ENCODE measurements at places on chromosomes 3 and 15.

- no peak for DNase-seq
Observed at GRCh38 chr3:134054231-134054630, 24.5 kb upstream of the SLCO2A1 start.

GRCh38 chr3:127954640-127955039 is 39.6 kb downstream of the KBTBD12 start:
- DNase-seq: no peak

DNA sequence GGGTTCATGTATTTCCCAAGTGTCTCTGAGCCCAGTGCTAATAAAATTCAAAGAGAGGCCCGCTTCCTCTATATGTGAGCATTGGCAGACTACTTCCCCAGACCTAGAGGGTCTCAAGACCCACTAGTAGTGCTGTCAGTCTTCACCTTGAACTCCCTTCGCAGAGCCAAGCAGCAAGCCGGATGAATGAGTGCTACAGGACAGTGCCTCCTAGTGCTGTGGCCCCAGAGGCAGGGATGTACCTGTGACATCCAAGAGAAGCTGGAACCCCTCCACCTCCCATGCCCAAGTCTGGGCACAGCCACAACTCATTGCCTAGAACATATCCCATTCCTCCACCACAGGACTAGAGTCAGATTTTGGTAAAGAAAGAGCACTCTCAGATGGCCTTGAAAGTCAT is 37.2 kb upstream of the MASP1 start:
- DNase-seq: no peak

GRCh38 chr3:141477224-141477623 is 9.6 kb upstream of the RASA2 start:
- DNase-seq: no peak

GRCh38 chr3:58569287-58570001 is 7.7 kb downstream of the FAM107A start:
- no peak for DNase-seq

- DNase-seq: no peak
Observed at GRCh38 chr3:152835601-152836102, 721 bp downstream of the P2RY1 start.

GRCh38 chr3:105351821-105352220 is 14.9 kb upstream of the ALCAM start:
- DNase-seq: no peak

- no peak for DNase-seq
Observed at GRCh38 chr3:191263365-191263764, 64.3 kb downstream of the OSTN start.

- DNase-seq: no peak
Observed at GRCh38 chr3:5750874-5751640, 563.5 kb downstream of the EDEM1 start.

DNA sequence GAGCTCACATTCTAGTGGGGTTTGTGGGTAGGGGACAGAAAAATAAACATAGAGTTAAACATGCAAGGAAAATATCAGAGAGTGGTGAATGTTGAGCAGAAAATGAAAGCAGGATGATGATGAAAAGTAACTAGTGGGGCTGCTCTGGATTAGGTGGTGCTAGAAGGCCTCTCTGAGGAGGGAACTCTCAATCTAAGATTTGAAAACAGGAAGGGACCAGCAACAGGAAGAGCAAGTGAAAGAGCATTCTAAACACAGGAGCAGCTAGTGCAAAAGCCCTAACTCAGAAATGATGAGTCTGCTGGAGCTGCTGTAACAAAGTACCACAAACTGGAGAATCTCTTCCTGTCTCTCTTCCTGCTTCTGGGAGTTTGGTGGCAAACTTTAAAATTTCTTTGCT is 468.6 kb upstream of the AGTR1 start:
- no peak for DNase-seq

DNA sequence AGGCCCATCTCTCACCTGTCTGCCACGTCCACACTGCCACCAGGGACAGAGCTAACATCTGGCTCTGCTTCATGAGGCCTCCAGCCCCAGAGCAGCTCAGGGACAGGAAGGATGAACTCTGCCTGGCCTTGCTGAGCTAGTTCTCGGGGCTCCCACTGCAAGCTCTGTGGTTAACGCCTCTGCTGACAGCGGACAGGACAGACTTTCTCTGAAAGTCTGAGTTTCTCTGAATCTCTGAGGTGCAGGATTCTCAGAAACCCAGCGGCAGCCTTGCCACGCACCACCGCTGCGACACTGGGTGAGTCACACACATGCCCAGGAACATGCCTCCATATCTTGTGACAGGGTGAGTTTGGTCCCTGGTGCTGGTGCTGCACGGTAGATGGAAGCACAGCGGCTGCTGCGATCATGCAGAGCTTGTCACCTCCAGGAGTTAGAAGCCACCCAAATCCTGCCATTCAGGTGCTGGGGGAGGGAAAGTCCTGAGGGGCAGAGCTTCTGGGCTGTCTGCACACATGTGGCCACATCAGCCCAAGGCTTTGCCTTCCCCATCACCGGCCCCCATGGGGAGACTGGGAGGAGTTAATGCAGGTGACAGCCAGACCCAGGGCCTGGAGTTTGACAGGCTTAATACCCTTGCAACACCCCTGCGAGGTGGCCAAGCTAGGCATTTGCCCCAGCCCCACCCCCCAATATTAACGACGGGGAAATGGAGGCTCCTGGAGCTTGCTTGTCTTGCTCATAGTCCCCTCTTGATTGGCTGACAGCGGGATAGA is 267.0 kb downstream of the PLCL2 start:
- no peak for DNase-seq

DNA sequence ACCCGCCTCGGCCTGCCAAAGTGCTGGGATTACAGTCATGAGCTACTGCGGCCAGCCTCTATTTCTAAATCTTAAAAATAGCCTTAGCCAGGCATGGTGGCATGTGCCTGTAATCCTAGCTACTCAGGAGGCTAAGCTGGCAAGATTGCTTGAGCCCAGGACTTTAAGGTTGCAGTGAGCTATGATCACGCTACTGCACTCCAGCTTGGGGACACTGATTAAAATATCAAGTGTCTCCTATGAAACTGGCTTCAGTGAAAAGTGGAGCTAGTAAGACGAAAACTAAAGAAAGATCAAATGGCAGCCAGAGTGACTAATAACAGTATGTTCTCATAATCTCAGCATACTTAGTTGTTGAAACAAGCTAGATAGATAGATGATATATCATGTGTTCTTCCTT is 112.5 kb downstream of the STT3B start:
- DNase-seq: no peak

DNA sequence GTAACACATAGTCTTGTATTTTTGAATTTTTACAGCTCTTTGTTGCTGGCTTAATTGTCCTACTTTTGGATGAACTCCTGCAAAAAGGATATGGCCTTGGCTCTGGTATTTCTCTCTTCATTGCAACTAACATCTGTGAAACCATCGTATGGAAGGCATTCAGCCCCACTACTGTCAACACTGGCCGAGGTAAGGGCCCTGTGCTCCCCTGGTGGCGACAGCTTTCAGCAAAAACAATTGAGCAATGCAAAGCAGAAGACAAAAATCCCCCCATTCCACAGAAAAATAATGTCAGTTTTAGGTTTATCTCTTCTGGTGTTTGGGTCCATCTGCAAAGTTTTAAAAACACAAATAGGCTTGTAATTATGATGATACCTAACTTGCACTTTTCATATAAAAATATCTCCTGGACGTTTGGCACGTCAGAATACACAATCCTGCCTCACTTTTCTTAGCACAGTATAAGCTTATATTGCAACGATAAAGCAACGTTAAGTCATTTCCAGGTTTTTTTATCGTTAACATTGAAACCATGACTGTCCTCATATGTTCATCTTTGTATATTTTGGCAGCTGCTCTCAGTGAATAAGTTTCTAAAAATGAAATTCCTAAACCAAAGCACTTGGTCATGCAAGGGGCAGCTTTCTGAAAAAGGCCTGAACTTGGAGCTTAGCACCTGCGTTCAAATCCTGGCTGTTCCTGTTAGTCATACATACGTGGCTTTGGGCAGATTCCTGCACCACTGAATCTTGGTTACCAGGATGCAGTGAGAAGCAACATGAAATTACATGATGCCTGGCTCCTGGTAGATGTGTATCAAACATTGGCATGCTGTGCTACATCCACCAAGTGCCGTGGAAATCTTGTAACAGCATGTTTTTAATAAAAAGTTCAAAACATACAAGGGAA is 8.5 kb downstream of the SEC61A1 start:
- no peak for DNase-seq

GRCh38 chr3:27174530-27174929 is 194.7 kb downstream of the NEK10 start:
- DNase-seq: no peak

DNA sequence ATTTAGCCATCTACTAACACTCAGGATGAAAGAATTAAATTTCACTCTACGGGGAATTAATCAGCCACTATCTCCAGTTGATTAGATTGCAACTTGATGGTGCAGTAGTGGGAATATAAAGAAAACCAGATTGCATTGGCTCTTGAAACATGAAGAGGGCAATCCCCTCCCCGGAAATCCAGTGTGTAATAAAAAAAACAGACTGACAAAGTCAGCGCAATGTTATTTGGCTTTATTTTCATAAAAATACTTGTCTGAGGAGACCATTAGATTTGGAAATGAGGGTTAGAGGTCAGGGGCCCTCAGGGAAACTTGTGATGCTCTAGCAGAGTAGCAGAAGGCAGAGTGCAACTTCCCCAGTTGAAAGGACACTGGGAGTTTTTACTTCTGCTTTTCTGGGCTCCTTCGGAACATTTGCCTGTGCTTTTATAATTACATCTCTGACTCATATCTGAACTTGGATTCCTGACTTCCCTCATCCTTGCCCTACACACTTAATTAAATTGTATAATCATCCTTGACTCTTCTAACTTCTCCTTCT is 326.8 kb downstream of the TUSC7 start:
- no peak for DNase-seq

- no peak for DNase-seq
Observed at GRCh38 chr15:96166223-96167200, 164.0 kb upstream of the NR2F2 start.

DNA sequence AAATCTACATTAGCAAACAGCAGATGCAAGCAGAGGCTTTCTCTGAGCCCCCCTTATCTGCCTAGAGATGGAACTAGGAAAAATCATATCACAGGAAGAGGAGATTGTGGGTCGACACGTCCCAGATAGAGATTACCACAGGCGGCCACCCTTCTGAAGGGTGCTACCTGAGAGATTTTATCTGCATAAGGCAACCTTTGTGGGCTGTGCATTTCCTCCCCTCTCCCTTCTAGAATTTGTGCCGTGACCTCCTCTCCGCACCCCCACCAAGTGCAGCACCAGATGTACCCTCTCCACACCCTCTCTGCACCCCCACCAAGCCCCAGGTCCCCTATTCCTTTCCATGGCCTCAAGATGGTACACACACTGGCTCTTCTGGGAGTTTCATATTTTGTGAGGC is 27.4 kb downstream of the METTL6 start:
- DNase-seq: no peak

DNA sequence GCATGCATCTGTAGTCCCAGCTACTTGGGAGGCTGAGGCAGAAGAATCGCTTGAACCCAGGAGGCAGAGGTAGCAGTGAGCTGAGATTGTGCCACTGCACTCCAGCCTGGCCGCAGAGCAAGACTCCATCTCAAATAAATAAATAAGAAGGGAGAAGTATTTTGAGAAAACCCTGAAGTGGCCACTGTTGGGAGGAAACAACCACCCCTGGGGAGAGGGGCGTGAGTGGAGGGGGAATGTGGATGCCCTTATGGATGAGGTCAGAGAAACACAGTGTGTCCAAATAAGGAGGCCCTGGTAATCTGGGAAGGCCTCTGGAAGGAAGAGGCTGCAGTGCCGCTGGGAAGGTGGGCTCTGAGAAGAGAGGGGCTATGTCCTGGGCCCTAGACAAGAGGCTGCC is 4.2 kb upstream of the CPLX3 start:
- DNase-seq: no peak

DNA sequence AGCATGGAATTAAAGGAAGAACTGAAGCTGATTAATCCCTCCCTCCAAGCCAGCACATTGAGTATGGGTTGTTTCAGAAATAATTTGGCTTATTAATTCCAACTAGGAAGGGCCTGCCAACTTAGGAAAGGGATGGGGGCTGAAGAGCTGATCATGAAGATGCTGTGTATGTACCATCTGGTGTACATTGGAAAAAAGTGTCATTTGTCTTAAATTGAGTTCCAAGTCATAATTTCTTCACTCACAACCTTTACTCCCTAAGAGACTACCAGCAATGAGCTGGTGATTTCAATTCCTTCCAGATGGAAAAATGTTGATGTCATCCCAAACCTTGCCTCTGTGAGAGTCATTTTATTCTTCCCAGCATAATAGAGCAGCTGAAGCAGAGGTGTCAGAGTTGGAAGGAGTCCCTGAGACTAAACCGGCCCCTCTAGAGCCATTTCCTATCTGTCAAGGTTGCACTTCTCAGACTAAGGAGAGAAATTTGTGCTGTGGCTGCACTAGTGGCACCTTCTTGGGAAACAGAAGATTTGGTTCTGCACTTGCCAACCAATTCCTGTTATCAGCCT is 79.4 kb downstream of the GTPBP8 start:
- DNase-seq: no peak

- no peak for DNase-seq
Observed at GRCh38 chr3:171315101-171315500, 145.1 kb downstream of the TNIK start.

DNA sequence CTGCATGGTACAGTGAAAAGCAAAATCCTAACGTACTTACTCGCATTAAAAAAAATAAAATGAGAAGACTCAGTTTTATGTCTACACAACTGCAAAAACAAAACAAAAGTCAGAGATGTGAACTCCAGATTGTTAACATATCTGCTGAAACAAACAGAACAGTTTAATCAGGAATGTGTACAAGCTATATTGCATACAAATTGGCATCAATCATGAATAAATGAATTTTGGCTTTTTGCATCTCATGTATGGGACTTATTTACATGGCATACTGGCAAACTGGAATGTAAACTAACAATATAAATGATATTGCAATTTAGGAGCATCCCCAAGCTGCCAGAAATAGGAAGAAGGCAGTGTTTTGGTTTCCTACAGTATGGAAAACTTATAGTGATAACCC is 79.6 kb upstream of the NSMCE3 start:
- DNase-seq: no peak

GRCh38 chr3:78562328-78562727 is 1205.5 kb downstream of the ROBO1 start:
- no peak for DNase-seq

- DNase-seq: no peak
Observed at GRCh38 chr3:185734725-185735096, 90.1 kb downstream of the IGF2BP2 start.

DNA sequence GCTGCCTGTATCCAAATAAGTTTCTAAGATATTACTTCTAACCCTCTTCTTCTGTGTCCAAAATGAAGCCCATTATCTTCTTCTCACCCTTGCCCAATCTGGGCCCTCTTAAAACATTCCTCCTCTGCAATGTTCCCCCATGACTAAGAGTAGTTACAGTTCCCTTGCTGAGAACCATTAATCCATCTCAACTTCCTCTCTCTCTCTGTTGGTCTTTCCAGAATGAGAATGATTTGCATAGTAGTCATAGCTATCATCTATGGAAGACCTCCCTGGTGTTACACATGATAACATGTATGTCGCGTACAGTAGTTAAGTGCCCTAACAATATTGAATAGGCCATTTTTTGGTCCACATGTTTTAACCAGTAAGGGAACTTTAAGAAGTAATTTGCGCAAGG is 177.9 kb downstream of the ANXA2 start:
- no peak for DNase-seq
